ENCODE measurements at places on chromosomes 3 and 15.

DNA sequence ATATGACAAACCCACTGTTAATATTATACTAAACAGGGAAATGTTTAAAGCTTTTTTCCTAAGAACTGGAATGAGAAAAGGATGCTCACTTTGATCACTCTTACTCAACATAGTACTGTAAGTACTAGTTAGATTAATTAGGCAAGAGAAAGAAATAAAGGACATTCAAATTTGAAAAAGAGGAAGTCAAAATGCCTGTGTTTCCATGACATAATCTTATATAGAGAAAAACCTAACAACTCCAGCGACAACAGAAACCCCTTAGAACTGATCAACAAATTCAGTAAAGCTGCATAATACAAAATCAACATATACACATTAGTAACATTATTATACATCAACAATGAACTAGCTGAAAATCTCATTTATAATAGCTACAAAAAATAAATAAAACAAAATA, 200.6 kb upstream of the ROBO1 start:
- no peak for DNase-seq

DNA sequence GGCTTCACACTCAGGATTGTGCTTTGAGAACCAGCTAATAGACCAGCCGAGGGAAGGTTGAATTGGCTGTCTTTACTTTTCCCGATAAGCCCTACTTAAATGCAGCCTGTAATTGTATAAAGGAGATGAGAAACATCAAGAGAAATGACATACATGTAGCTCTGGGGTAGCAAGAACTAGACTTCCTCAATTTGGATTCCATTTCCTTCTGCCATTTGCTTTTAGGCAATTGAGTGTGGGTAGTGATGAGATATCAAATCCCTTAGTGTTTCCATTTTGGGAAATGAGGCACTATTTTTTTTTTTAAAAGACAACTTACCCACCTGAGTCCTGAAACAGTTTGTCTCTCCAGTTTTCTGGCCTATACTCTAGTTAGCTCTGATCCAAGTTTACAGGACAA, 2.2 kb downstream of the INAFM2 start:
- no peak for DNase-seq

- no peak for DNase-seq
Measured at GRCh38 chr3:5151586-5151985, 29.5 kb downstream of the ARL8B start.

- DNase-seq = no peak
Measured at GRCh38 chr15:52290329-52290728, 5.3 kb downstream of the MYO5C start.

DNA sequence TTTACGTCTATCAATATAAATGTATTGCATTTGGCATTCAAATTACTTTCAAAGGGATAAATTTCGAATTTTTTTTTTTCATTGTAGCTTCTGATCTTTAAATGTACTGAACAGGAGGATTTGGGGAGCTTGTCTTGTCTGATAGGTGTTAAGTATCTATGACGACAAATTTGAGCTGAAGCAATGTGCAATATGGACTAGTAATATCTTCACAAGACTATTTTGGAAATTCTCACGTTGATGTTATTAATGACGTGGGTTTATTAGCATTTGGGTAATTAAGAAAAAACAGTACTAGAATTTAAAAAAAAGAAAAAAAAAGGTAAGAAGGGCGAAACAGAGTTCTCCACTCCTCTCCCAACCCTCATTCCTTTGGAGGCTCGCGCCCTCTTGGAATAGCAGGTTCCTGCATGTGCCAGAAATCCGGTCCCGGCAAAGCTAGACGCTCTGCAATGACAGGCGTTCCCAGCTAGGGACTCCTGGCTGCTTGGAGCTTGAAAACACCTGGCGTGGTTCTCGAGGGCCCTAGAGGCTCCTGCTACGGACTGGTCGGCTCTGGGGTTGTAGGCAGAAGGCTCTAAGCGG, 648 bp upstream of the P2RY1 start:
- no peak for DNase-seq

GRCh38 chr3:851098-851790, 241.6 kb upstream of the CNTN6 start:
- no peak for DNase-seq

DNA sequence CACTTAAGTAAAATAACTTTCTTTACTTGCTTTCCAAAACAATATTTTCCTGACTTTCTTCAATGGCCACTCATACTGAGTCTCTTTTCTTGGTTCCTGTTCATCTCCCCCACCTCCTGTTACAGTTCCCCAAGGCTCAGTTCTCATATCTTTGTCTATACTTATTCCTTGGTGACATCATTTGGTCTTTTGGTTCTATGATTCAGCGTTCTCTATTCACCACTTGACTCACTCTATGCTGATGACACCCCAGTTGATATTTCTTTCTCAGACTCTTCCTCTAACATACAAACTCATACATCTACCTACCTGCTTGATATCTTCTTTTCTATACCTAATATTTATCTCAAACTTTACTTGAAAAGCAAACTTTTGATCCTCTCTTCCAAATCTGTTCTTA, 85.0 kb upstream of the P3H2 start:
- no peak for DNase-seq

DNA sequence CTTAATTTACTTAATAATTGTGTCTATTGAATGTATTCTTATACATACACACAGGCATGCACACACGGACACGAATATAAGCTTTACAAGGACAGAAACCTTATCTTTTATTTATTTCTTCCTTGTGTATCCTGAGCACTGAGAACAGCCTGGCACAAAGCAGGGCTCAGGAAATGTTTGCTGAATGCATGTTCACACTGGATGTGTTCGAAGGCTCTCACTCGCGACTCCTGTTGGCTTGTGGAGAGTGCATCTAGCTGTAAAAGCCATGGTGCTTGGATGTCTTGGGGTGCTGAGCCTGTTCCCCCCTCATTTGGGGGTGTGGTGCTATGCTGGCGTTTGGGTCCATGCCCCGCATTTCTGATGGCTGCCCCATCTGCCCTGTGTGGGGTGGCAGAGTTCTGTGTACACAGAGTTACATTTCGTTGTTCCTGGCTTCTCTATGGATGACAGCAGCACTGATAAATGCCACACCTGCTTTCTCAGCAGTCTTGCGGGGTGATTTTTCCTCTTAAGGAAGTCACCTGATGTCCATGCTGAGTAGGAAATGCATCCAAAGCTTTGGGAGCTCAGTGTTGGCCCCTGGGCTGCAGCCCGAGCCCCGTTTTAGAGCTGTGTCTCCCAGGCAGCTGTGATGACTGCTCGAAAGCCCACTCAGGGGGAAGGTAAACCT, 148.5 kb downstream of the IGF1R start:
- no peak for DNase-seq

DNA sequence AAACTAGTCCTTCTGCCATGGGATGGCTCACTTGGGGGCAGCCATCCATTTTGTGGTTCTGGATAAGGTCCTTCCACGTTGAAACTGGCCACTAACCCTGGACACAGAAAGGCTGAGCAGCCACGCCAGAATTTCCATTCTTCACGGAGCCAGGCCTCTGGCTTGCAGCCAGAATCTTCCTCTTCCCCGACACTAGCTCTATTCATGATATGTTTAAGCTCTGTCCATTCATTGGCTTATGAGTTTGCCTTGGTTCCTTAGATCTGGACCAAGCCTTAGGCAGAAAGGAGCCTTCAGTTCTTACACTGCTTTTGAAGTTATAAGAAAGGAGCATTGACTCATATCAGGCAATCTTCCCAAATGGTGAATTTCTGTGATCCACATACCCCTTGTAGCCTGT, 288.4 kb upstream of the GOLGA6L4 start:
- no peak for DNase-seq

DNA sequence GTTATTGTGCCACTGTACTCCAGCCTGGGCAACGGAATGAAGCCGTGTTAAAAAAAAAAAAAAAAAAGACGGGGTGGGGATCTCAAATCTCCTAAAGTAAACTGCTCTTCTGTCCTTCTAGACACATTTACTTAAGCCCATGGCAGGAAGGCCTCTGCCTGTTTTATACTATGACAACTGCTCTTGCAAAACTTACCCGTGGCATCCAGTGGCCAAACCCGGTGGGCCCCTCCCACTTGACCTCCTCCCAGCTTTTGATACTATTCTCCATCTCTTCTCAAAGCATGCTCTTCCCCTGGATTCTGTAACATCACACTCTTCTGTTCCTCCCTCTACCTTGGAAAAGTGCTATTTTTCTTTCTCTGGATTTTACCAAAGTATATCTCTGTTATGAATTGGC, 112.2 kb downstream of the RFTN1 start:
- no peak for DNase-seq

DNA sequence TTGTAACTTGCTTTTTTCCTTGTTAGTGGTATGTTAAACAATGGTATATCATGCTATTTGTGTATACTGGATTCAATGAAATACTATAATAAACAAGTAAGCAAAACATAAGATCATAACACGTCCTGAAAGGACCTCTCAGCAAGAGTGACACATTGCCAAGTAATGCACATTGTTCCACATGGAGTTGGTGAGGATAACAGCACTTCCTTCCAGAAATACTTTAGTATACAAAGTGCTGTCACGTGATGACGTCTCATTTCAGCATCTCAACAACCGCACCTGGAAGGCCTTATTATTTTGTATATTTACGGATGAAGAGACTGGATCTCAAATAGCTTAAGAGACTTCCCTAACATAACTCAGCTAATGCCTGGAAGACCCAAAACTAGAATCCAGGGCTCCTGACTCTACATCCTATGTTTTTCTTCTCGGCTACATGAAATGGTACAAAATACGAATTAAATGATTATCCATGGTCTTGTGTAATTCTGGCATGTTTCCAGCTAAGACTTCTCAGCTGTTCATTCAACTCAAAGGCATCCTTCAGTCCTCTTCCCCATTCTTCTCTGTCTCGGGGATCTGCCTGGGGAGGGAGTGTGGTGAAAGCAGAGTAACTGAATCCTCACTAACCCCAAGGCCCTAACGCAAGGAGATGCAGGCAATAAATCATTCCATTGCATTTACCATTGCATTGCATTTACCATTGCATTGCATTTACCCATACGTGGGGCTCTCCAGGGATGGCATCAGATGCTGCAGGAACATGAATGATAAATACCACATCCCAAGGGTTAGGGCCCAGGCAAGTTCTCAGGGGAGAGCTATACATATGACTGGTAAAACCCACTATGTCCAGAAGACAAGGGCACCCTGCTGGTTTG, 79.2 kb downstream of the LIPC start:
- DNase-seq = no peak

- no peak for DNase-seq
Measured at GRCh38 chr15:85742186-85742821, 52.4 kb downstream of the KLHL25 start.

- DNase-seq = no peak
Measured at GRCh38 chr3:170636400-170636973, 50.6 kb upstream of the SLC7A14 start.

- DNase-seq = no peak
Measured at GRCh38 chr3:64160000-64160695, 65.1 kb downstream of the PRICKLE2 start.

DNA sequence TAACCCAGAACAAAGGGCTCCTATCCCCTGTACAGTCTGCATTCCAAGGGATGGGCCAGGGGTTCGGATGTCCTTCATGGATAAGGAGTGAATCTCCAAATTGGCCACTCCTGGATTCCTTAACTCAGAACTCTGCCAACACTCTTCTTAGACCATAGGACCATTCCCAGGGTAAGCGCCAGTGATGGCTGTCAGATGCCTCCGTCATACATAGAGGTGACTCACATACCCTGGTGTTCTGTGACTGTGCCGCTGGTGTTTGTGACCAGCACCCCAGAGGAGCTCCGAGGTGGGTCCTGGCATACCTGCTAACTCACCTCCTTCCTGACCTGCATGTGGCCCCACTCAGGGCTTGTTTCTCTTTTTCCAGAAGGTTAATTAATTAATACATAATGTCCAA, 134.7 kb downstream of the KLF13 start:
- DNase-seq = no peak
